ENCODE measurements at places on chromosomes 3 and 15.
A peak's percentile ranks its signal among the peaks of the same experiment; 100 is the strongest.

- DNase-seq, result no peak
These were observed 65.7 kb upstream of the PROK2 start for GRCh38 chr3:71850654-71851053.

GRCh38 chr3:133937061-133937686, 41.5 kb upstream of the RAB6B start:
- no peak for DNase-seq

GRCh38 chr3:47443611-47443995, 32.1 kb downstream of the SCAP start:
- DNase-seq, result no peak

DNA sequence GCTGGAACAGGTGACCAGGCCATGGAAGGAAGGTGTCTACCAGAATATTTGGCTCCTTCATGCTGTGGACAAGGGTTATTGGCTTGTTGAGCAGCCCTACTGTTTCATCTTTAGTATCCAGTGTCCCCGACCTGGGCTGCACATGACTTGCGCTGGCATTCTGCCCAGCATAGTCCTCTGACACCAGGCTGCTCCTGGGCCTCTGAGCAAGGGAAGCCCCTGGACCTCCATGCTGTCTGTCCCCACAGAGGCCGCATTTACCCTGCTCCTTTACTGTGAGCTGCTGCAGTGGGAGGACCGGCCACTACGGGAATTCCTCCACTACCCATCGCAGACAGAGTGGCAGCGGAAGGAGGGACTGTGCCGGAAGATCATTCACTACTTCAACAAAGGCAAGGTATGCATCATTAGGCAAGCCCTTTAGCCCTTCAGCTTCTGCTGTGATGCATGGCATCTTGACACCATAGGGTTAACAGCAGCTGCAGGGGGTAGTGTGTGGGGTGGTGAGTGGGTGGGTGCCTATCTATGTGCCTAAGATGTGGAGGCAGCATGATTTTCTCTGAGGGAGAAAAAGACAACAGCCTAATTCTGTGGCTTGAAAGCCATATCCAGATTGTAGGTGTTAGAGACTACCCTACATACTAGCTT, 44.0 kb upstream of the MANF start:
- DNase-seq, result no peak

DNA sequence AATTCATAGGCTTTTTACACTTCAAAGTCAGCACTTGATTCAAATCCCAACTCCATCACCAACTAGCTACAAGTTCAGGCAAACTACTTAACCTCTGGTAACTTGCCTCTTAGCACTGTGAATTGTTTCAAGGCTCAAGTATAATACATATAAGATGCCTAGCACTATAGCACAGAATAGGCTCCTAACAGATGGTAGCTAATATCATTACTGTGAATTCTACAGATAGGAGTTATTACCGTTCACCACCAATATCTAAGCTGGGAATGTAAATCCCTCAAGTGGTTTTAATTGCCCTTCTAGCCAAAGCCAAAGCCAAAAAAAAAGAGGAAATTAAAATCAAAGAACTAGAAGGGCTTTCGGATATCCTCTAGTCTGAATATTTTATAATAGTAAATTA, 15.4 kb downstream of the DLG1 start:
- no peak for DNase-seq

- no peak for DNase-seq
These were observed 373.4 kb downstream of the DIPK2A start for GRCh38 chr3:144344925-144345548.

- no peak for DNase-seq
These were observed 15.0 kb upstream of the SOX2 start for GRCh38 chr3:181696626-181697230.

DNA sequence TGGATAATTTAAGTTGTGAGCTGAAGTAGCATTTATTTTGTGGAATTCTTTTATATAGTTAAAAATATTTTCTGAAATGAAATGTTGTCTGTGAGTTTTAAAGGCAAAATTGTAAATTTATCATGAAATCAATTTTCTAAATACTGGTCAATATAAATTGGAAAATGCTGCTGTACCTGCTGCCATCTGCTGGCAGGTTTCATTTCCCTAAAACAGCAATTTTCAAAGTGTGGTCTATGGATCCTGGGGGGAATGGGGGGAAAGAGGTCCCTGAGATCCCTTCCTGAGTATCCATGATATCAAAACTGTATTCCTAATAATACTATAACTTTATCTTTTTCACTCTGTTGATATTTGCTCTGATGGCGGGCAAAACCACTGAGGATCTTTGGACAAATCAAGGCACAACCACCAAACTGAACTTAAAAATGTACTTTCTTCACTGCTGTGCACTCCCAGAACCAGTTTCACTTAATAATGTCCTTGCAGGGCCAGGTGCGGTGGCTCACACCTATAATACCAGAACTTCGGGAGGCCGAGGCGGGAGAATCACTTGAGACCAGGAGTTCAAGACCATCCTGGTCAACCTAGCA, 17.2 kb upstream of the CCR4 start:
- no peak for DNase-seq

DNA sequence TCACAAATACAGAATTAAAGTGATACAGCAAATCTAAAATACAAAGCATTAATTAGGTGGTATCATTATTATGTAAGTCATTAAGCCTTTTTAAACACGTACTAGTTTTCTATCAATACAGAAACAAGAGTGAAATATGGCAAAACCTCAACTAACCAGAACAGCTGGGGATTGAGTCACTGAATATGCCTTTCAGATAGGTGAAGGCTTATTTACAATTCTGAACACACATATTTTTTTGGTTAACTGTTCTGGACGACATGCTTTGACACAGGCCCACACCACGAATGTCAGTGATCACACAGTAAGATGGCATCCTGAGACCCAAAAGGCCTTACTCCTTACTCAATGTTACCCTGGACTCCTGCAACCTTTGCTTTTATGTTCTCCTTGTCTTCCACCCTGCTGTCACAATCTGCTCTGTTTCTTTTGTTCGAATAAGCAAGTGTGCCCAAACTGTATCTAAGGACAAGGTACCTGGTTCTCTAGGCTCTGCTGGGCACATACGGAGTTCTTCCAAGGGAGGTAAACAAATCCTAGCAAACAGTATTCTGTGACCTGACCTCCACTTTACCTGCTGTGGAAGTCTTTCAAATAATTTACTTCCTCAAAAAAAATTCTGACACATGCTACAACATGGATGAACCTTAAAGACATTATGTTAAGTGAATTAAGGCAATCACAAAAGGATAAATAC, 7.0 kb downstream of the SFMBT1 start:
- DNase-seq, result no peak

DNA sequence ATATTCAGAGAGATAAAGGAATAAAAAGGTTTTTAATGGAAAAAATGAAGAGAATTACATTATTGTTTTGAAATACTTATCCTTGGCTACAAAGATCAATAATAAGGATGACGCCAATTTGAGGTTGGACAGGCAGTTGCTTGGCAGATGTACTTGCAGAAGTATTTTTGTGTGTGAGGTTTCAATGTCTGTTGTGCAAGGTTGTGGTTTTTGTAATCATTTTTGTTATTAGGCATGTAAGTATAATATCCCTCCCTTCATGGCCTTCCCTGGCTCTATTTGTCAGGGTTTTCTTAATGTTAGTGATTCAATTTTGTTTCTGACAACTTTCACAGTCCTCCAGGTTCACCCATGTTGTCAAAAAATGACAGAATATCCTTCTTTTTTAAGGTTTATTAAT, 105.9 kb downstream of the OTOL1 start:
- DNase-seq, result no peak

DNA sequence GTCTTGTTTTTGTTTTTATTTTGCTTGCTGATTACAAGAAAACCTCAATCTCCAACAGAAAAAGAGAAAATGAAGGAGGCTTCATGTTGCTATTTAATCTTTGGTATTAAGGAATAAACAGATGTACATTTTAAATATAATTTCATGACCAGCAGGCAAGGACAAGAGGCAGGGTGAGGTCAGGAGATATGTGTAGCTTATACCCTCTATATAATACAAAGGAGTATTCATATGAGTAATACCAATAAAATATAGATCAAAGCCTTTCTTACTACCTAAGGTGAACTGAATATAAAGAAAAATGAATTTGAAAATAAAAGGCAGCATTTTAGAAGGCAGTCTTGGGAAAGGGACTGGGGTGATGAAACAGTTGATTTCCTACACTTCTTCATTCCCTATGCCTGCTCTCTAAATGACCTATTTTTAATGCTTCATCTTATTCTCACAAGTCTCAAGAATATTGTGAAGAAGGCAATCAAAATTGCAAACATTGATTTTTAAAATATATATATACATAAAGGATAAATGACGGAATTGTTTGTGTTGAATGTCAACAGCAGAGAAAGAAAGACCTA, 8.6 kb upstream of the CBLB start:
- DNase-seq, result no peak

GRCh38 chr15:70060214-70060992, 37.3 kb downstream of the TLE3 start:
- DNase-seq, result no peak

DNA sequence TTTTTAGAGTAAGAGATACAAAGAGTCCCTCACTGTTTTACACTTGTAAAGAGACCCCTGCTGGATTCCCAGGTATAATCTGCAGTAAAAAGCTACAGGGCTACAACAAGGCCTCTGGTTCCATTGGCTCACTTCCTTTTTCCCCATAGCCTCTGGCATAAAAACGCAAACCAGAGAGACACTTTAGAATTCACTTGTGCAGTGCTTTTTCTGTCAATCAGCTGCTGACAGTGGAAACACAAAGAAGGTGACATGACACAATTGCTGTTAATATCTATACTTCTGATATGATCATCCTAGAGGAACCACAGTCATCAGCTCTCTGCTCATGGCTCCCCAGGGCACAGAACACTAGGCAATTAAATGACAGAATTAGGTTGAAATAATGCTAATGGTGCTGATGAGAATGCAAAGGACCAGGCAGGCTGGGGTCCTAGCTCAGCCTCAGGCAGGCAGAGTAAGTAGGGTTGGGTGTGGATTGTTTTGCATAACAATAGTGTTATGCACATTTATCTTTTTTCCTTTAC, 667.9 kb upstream of the CFAP20DC start:
- no peak for DNase-seq

DNA sequence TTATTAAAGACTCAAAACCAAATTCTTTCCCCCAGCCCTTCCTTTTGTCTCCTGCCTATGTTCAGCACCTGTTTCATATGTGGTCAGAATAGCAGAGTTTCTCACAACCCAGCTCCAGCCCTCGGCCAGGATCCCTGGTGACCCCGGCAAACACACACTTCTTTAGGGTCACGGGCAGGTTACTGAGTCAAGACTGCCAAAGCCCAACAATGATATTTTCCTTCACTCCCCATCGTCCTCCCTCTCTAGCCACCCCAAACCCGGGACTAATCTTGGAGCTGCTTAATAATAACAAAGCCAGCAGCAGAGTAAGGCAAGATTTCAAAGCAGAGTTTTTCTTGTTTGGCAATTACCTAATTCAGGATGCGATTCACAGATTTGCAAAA, 25.5 kb downstream of the RARB start:
- DNase-seq, result no peak

GRCh38 chr3:43747641-43748040, 56.9 kb downstream of the ABHD5 start:
- DNase-seq, result no peak

DNA sequence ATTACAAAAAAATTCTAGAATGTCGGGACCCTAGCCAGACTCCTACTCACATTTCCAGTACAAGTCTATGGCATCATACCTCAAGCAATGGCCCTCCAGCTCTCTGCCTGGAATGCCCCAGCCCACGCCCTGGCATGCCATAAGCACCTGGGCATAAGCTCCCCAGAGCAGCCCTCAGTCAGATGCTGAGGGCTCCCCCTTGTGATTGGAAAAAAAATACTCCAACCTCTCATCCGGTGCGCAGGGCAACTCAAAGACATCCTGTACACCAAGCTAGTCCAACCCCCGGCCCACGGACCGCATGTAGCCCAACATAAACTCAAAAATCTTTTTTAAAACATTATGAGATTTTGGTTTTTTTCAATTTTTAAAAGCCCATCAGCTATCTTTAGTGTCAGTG, 115.4 kb downstream of the NEK10 start:
- DNase-seq, result no peak

GRCh38 chr15:86054338-86054737, 25.3 kb upstream of the AGBL1 start:
- DNase-seq, result no peak

- DNase-seq, result peak; percentile 73
These were observed 22.6 kb upstream of the SLC6A6 start for GRCh38 chr3:14379843-14380242.

- no peak for DNase-seq
These were observed 23.4 kb downstream of the PXK start for GRCh38 chr3:58356054-58356453.

DNA sequence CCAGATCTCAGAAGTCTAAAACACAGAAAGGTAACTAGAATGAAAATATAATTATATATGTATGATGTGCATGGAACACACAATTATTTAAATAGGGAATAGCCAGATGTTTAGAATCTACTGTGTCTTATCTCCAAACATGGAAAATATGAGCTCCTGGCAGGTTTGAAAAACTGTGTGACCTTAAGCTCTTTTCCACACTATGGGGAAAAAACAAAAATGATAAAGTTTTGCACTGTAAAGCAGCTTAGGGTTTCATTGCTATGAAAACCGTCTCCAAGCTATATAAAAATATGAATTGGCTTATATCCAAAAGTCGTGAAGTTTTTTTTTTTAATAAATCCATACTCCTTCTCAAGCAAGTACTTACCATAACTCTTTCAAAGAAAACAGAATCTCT, 159.8 kb downstream of the ERC2 start:
- no peak for DNase-seq

DNA sequence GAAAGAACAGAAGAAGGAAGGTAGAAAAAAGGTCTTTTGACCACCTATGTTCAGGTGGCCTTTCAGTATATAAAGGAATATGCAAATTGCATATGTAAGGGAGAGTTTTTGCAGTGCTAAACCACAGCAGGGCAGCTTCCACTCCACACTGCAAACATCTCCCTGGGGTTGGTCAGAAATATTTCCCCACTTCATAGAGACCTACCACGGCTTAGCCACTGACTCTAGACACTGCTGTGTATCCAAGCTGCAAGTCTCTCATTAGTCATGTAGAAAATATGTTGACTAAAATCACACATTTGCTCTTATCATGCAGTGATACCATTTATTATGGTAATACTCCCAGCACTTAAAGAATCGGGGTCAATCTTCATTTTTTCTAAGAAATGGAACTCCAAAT, 214.9 kb upstream of the NR2F2 start:
- no peak for DNase-seq

DNA sequence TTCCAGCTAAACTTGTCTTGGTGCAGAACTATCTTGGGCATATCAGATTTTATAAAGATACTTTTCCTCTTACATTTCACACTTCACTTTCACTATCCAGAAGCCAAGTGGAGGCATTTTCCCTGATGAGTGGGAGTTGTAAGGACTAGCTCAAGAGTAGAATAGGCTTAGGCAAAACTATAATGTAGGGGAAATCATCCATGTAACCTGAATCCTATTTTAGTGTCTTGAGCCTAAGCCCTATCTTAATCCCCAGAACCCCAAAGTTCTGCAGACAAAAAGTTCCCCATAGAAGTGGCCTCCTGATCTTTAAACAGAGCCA, 42.2 kb upstream of the CD47 start:
- no peak for DNase-seq
